Nucleus accumbens (tissue), 56 donors: ENCODE measurements at places on chromosomes 7 and 10.

DNA sequence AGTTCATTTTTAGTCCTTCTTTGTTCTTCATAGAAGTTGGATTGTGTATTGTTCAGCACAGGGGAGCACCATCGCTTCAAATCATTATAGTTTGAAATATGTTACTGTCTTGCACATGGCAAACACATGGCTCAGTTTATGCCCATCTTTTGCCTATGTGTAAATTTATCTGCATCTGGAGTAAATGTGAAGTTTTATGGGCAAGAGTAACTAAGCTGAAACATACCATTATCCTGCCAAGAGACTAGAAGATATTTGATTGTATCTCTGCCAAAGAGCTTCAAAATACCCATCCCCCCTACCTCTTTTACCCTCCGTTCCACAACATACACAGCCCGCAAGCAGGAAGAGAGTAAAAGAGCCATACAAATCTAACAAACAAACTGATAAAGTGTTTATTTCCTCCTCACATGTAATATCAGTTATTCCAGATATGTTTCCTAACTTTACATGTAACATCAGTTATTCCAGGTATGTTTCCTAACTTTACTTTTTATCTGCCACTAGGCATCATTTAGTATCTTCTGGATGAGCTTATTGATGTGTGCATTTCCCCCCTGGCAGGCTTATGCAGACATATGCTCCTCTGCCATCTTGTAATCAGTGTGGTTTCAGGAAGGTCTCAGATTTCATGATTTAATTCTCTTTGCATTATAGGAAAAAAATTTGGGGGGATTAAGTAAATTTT is 127.7 kb downstream of the SRI start:
- no peak for DNase-seq

- no peak for DNase-seq
These were observed 8.9 kb upstream of the C7orf33 start for GRCh38 chr7:148581624-148582023.

- no peak for DNase-seq
These were observed 13.0 kb downstream of the STK32C start for GRCh38 chr10:132294561-132295318.

DNA sequence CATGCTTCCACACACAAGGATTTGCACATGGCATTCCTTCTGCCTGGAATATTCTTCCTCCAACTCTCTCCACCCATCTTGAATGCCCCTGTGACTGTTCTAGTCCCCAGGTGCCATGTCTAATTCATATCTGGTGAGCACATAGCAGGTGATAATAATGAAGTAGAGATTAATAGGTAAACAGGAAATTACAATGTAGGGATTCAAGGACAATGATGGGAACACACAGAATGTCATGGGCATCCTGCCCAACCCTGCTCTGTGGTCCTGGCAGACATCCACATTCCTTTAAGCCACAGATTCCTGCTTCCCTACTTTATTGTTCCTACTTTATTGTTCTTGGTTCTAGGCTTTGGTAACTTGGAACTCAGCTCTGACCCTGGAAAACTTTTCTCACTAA is 115.8 kb downstream of the THSD7A start:
- DNase-seq, result no peak
